Ovary (tissue), 10 donors: ENCODE measurements at places on chromosomes 5 and 9. TPM values are rescaled to one million over a fixed set of nuclear protein-coding genes. Genes with fewer than 3 reads are reported as not detected.

DNA sequence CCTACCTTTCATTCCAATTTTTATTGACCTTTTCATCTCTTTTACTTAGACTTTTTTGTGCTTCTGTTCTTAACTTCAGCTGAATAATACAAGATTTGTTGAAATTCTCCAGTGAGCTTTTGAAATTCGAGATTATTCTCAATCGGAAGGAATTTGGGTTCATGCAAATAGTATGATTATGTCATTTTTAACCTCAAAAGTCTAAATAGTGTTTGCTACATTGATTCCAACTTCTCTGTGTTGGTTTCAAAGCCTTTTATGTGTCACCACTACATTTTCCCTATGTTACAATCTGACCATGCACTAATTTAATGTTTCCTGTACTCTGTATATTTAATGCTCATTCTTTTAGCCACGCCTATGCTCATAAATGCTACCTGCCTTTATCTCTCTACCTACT is 44.1 kb downstream of the VPS13A start:
- no peaks in the 10 kb centered on the region for H3K4me1 ChIP-seq
- no peak overlapping the region for H3K27ac ChIP-seq
- no peaks in the 10 kb centered on the region for H3K27me3 ChIP-seq
- DNase-seq: no peak
- no peak overlapping the region for H3K4me3 ChIP-seq
- H3K36me3 ChIP-seq: no peaks in the 10 kb centered on the region

DNA sequence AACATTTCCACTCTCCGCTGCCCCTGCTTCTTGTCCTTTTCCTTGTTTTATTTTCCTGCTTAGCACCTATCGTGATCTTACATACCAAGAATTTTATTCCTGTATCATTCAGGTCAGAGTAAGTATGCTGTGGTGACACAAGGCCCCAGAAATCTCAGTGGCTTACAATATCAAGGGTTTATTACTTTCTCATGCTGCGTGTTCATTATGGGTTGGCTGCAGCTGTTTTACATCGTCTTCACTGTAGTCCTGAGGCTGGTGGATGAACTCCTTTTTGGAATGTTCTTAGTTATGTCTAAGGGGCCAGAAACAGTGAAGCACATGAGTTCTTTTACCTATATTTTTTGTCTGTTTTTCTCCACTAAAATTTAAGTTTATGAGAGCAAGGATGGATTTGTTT is 51.2 kb downstream of the FCHO2 start:
- H3K36me3 ChIP-seq: no peaks in the 10 kb centered on the region
- H3K4me3 ChIP-seq: no peak overlapping the region
- no peaks in the 10 kb centered on the region for H3K27me3 ChIP-seq
- H3K4me1 ChIP-seq: no peaks in the 10 kb centered on the region
- no peak overlapping the region for H3K27ac ChIP-seq

GRCh38 chr9:83106263-83106662 is 43.3 kb upstream of the RASEF start:
- H3K36me3 ChIP-seq: no peaks in the 10 kb centered on the region
- no peaks in the 10 kb centered on the region for H3K27me3 ChIP-seq
- no peak overlapping the region for H3K4me3 ChIP-seq
- no peak overlapping the region for H3K27ac ChIP-seq
- H3K4me1 ChIP-seq: no peaks in the 10 kb centered on the region

RAPGEF6 gene
- 15.6 TPM for total RNA-seq

CD72 gene
- 0.28 TPM for total RNA-seq
